Activated naive CD4-positive, alpha-beta T cell (primary cell): ENCODE measurements at places on chromosomes 7 and 10.

DNA sequence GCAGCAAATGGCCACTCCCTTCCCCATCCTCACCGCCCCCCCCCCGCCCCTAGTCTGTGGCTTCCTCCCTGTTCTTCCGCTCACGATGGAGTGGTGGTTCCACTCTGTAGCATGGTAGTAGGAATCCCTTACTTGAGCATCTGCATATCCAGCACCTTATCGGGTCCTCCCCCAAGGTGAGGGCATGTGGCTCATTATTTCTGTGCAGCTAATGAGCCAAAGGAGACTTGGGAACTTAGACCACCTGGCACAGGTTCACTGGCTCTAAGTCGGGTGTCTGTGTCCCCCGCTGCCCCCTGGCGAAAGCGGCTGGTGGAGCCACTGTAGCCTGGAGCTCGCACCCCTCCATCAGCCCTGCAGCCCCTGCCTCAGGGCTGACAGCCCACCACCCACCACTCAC lies 22.8 kb upstream of the GPR26 start:
- DNase-seq: no peak

DNA sequence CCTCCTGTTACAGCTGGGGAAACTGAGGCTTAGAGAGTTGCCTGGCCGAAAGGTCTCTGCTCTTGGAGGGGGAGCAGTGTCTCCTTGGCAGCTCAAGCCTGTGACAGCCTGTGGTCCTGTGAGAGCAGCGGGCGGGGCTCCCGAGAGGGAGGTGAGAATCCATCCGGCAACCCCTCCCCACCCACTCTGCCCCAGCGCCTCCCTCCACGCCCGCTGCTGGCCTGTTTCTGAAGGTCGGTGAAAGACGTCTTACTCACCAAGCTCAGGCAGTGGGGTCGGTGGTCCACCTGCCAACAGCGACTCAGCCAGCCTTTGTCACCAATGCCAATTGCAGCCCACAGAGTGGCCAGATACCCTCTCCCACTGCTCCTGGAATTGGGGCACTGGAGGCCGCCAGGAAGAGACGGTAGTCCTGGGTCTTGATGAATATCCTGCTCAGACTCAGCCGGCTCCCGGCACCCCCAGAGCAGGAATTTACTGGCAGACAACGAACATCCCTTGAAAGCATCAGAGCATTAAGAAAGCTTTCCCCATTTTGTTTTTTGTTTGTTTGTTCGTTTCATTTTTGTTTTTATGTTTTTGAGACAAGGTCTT lies 7.4 kb upstream of the TTYH3 start:
- no peak for DNase-seq

DNA sequence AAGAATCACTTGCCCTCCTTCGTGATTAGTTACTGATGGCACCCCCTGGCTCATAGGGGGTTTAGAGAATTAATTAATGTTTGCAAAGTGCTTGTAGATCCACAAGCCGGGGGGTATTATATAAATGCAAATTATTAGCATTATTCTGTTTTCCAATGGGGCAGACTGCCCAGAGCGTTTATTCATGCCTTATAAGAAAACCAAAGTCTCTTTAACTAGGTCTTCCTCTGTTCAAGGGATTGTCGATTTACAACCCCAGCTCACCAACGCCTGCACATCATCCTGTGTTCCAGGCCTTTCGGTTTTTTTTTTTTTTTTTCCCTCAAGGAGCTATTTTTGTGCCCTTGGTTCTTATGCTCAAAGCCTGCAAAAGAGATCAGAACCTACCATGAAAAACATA lies 630.7 kb downstream of the PARD3 start:
- DNase-seq: no peak

GRCh38 chr7:93147363-93147762 lies 822 bp downstream of the SAMD9L start:
- no peak for DNase-seq

DNA sequence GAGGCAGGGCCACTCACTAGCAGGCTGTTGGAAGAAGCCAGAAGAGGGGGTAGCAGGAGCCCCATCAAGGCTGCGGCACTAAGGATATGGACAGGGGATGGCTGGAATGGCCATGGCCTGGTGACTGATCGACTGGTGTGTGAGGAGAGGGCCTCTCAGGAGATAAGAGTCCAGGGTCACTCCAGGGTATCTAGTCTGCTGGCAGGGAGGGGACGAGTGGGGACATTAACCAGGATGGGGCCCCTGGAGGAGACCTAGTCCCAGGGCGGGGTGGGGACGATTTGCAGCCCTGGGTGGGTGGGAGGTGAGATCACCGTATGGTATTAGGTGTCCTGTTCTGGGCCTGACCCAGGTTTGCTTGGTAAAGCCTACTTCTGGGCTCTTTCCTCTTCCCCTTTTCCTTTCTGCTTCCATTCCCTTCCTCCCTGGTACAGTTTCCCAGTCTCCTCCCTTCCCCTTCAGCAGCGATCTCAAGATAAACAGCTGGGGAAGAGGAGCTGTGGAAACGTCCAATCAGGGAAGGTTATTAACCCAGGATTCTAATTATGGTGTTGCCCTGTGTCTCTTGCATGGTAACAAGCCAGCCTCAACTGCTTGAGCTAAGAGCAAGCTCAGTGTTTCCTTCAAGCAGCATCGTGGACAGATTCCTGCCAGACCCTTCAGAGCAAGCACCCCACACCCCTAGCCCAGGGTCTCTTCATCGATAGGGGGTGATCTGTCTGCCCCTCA lies 233.2 kb downstream of the RPS24 start:
- no peak for DNase-seq

GRCh38 chr10:97097084-97097433 lies 88.7 kb downstream of the SLIT1 start:
- DNase-seq: no peak

GRCh38 chr10:86387178-86387794 lies 20.7 kb upstream of the GRID1 start:
- DNase-seq: no peak

- no peak for DNase-seq
Observed at GRCh38 chr10:12588091-12588860, 238.9 kb downstream of the CAMK1D start.

DNA sequence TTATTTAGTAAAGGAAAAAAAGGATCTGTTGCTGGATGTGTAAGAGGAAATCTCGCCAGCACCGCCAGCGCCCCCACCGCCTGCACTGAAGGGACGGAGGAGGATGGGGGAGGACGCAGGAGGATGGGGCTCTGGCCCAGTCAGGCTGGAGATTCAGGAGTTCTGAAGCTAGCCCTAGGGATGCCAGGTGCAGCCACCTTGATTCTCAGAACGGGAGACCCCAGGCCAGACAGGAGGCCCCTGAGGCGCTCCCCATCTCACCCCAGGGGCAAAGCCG lies 1.3 kb downstream of the CAMK2B start:
- DNase-seq: no peak

DNA sequence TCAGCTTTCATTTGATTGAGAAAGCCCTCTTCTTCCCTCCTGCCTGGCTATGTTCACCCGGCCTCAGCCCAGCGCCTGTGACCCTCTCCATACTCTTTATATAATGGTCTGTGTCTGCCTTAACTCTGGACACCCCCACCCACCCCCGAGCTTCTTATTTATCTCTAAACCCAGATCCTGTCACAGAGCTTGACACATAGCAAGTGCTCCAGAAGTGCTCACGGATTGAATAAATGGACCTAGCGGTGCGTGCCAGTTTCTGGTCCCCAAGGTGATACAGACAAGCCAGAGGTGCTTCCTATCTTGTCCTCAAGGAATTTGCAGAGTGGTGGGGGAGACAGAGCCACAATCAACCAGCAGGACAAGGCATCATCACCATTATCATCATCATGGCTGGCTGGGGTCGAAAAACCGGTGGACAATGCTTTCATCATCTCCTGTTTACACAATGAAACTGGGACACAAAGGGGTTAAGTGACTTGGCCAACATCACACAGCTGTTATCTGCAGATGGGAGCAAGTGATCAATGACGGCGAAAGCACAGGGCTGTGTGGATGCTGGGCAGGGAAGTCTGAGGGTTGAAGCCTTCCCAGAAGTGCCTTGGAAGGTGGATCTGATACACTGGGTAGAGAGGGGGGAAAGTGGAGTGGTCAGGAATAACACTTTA lies 2.2 kb upstream of the LOXL4 start:
- no peak for DNase-seq

GRCh38 chr10:128222332-128222849 lies 96.2 kb upstream of the MKI67 start:
- no peak for DNase-seq

DNA sequence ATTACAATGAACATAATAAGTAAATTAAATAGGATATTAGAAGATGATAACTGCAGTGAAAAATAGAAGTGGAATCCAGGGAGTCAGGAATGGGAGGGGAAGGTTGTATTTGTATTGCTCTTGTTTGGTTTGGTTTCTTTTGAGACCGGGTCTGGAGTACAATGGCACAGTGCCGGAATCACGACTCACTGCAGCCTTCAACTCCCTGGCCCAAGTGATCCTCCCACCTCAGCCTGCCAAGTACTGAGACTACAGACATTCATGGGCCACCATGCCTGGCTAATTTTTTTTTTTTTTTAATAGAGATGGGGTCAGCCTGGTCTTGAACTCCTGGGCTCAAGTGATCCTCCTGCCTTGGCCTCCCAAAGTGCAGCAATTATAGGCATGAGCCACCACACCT lies 59.9 kb upstream of the LRRC4 start:
- no peak for DNase-seq

GRCh38 chr10:14749070-14749809 lies 25.5 kb downstream of the FAM107B start:
- no peak for DNase-seq

- no peak for DNase-seq
Observed at GRCh38 chr7:64101943-64102655, 56.9 kb downstream of the ZNF727 start.

DNA sequence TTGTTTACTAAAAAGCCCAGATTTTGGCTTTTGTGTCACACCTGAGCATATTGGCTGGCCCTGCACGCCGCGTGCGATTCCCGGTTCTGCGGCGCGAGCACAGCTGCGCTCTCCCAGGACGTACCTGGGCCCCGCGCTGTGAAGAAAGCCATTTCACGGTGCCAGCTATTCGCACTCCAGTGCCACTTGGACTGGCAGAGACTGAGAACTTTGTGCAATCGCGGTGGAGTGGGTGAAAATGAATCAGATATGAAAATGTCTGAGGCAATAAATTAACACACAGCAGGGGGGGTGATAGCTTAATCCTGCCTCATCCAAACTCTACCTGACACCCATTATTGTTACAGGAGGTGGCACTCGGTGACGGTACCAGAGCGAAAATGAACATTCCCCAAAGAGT lies 330.1 kb upstream of the MGMT start:
- DNase-seq: no peak

DNA sequence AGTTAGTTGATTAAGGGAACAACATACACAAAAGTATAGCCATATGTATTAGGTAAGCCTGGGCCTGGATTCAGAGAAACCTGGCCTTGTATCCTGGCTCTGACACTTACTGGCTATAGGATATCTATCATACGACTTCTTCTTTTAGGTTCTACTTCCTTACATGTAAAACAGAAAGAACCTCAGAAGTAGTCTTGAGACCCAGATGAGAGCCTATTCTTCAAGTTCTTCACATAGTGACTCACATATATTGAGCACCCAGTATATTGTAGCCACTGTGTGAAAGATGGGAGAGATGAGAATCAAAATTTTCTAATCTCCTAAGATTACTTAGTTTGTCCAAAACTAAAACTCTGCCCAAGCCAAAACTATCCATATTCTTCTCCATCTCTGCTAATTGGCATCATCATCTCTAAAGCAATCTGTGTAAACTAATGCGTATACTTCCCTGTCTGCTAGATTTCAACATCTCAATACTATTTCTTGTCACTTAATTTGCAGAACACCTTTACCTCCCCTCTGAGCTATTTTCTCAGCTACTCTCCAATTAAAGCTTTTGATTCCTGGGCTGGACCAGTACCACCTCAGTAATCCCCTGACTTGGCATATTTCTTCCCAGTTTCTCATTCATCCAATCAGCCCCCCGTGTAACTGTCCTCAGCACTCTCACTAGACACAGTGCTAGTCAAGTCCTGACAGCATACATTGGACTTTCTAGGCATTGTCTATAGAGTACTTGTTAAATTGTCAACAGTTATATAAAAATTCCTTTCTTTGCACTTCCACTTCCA lies 53.5 kb upstream of the MET start:
- no peak for DNase-seq

DNA sequence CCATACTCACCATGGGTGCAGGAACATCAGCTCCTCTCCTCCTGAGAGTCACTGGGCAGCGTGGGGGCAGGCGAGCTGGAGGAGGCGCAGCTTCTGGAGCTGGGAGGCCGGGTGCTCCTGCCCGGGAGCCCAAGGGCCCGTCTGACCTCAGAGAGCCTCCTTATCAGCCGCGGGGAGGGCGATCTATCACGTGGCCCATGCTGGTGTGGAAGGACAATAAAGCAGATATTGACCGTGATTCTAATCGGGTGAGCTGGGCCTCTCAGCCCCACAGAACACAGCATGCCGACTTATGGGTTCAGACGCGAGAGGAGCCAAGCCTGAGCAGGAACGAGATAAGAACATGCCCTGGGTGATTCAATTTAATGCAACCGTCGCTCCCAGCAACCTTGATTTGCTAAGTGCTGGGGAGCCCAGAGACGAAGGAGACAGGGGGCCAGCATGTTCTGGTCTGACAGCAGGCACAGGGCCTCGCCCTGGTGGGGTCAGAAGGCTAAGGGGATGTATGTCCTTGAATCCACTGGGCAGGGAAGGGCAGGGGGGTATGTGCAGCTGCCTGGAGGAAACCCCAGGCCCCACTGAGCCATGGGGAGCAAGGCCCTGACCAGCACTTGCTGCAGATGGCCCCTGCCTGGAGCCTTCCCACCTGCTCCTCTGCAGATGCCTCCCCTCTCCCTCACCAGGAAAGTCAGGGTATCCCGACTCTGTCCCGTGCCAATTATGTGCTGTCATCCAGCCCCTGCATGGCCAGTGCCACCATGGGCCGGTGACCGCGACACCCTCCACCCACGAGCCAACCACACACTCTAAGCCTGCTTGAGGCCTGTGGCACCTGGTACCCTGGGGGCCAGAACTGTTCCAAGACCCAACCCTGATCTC lies 95.3 kb upstream of the RET start:
- DNase-seq: no peak

GRCh38 chr10:48466611-48467240 lies 138.1 kb downstream of the ARHGAP22 start:
- no peak for DNase-seq

DNA sequence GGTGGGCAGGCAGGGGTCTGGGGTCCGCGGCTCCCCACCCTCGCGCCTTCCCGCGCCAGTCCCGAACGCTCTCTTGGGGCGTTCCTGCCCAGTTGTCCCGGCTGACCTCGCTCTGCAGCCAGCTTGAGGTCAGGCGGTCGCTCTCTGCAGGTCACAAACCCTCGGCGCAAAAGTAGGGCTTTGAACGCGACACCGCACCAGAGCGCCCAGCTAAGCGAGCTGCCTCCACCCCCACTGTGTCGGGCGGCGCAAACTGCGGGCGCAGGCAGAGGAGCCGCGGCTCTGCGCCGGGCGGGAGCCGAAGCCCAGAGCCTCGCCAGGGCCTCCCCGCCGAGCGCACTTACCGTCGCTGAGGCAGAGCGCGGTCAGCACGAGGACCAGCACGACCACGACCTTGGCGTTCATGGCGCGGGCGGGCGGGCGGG lies 284 bp downstream of the CXCL12 start:
- no peak for DNase-seq
